Caki2 (cell line): ENCODE measurements at places on chromosomes 6 and 20. TPM values are rescaled to one million over a fixed set of nuclear protein-coding genes. Genes with fewer than 3 reads are reported as not detected.

DNA sequence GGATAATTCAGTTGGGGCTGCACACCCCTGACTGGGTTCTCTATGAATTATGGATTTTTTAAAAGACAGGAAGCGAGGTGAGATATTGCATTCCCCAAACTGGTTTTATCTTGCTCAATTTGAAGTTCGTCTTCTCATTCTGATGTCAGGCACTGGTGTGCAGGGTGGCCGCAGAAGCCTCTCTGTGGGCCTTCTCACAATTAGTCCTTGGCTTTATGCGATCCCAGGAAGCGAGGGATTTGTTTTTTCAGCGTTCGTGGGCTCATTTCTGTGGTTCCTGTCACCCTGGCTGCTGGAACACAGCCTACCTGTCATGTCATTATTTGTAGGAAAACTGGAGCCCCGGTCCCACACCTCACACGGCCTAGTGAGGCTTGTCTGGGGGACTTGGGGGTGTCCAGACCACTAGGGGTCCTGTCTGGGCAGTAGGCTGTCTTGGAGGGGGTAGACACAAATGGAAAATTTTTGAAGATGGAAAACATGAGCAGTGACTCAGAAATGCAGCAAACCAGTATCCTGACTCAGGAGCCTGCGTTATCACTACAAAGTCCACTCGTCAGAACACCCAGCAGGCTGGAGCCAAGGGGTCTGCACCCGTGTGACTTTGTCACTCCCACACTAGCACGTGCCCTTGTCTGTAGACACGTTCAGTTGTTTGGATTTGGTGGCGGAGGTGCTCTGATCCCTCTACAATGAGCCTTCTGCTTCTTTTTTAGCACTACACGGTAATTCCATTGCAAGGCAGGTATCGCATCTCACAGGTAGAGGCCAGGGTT lies 42.2 kb downstream of the GNAS-AS1 start:
- no peak for DNase-seq

DNA sequence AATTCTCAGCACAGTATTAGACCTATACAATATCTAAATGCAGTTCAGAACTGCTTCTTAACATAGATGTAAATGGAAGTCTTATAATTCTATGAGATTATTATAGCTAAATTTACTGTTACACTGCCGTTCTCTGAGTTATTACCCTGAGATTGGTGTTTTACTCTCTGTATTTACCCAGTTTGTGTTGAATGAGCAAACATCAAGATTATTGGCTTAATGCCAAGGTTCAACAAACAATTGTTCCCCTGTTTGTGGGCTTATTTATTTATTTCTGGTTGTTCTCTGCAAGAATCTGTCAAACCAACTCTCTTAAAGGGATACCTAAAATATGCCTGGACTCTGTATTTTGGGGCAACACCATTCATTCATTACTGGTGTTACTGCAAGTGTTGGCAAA lies 5.2 kb upstream of the STMND1 start:
- no peak for DNase-seq

The SPATS1 gene
- not detected in 2 replicates for total RNA-seq

The SLC44A4 gene
- total RNA-seq: 0.54 TPM in 1 of 2 replicates, not detected in the other

DNA sequence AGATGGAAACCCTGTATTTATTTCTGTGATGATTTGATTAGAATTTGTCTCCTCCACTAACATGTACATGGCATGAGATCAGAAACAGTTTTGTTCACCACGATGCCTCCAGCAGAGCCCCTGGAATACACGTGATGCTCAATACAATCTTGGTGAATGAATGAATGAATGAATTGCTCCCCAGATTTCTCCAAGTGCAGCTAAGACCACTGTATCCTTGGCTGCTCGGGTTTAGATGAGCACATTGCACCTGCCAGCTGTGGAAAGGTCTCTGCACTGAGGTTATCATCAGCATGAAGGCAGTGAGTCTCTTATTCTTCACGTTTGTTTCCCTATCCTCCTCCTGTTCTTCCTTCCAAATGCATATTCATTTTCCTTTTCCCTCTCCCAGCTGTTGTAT lies 17.9 kb downstream of the CASS4 start:
- DNase-seq: no peak

DNA sequence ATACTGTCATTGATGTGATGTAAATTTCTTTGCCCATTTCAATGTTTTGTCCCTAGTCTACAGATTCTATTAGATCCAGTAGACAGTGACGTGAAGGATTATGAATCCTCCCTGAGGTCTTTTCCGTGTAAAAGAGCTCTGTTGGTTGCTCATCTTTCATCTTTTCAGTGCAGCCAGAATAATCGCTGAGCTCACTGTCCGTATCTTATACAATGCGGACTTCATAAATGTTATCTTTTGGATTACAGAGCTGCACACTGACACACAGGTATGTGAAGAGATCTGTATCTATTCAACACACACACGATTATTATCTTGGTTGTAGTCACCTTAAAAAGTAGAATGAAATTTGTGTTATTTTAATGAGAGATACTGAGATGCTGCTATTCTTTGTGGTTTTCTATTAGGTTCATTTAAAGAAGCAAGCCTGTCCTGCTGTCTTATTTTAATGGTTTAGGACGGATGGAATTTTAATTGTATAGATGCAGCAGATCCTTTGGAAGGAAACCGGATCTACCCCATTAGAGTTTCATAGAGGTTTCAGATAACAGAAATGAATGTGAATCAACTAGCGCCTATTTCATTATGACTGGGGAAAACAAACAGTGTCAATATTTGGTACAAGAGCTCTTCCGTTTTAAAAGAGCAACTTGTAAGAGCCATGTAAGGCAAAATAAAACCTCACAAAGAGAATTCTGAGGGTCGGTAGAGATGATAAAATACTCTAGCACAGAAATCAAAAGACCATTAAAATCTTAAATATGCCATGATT lies 79.4 kb downstream of the BMP6 start:
- no peak for DNase-seq

DNA sequence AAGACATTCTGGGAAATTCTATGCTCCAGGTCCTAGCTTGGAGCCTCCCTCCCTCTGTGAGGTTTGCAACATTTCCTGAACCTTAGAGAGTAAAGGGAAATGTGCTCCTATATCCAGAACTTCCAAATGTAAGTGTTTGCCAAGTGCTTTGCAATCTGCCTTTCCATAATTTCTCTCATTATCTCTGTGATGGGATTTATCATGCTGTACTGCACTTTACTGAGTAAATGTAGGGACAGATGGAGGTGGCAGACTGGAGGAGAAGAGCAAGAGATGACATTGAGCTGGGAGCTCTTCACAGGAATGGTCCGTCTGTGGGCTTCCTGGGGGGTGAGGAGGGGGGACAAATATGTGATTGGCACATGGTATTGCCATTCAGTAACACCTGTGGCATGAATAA lies 184.3 kb downstream of the SOX4 start:
- DNase-seq: no peak

DNA sequence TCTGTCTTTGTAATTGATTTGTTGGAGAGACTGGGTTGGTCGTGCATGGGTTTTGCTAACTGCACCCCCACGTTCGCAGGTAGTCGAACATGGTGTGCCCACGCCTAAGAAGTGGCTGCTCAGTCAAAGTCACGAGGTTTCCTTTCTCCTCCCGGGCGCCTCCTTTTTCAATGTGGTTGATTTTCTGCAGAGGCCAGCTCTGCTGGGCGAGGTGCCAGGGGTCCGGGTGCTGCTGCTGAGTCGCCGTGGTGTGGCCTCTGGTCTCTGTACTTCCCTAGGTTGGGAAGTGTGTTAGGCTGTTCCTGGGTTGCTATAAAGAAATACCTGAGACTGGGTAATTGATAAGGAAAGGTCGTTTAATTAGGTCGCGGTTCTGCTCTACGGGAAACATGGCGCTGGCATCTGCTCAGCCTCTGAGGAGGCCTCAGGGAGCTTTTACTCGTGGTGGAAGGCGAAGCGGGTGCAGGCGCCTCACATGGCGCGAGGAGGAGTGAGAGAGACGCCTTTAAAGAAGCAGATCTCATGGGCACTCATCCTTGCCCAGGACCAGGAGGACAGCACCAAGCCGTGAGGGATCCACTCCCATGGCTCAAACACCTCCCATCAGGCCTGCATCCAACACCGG lies 14.1 kb downstream of the OSBPL2 start:
- DNase-seq: peak; percentile 37

DNA sequence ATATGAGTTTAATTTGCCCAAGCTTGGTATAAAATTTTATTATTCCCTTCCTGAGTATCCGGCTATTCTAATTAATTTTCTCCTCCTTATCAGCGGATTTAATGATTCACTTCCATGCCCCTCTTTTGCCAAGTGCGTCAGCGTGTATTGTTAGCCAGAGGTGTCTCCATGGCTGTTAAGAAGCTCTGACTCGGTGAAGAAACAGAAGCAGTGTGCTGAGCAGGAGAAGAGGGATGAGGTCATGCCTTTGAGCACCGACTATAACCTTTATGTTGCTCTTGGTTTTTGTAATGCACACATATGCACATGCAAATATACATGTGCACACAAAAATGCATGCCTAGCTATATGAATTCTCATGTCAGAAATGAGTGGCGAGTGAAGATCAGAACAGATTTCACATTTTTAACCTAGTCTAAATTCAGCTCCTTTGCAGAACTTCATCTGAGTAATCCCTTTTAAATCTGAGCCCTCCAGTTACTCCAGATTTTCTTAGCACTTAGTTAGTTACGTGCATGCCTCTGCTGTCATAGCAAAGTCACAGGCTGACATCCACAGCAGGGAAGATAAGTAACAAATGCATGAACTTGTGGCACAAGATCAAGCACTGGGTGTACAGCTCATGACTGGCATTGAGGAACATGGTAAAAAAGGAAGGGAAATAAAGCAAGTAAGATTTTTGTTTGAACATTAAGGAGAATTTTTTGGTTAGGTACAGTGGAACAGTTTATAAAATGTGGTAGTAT lies 24.3 kb downstream of the HTR1E start:
- DNase-seq: no peak

GRCh38 chr6:155530219-155530834 lies 74.7 kb upstream of the NOX3 start:
- peak; percentile 12 for DNase-seq

The C20orf141 gene
- total RNA-seq: not detected in 2 replicates

DNA sequence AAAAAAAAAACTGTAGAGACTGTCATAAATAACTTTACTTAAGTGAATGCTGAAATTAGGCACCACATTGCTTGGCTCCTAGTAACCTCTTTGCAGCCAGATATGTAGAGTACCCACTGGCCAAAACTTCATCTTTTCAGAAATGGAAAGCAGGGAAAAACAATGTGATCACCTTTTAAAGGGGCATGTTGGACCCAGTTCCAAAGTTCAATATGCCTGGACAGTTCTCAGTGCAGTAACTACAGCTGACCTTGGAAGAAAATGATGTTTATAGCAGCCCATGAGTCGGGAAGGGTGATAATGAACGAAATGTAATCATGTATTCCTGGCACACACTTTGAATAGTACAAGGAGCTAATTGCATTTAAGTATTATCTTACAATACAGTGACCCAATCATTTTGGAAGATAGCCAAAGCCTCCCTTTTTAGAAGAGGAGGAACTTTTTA lies 93.6 kb upstream of the TAB2 start:
- no peak for DNase-seq

DNA sequence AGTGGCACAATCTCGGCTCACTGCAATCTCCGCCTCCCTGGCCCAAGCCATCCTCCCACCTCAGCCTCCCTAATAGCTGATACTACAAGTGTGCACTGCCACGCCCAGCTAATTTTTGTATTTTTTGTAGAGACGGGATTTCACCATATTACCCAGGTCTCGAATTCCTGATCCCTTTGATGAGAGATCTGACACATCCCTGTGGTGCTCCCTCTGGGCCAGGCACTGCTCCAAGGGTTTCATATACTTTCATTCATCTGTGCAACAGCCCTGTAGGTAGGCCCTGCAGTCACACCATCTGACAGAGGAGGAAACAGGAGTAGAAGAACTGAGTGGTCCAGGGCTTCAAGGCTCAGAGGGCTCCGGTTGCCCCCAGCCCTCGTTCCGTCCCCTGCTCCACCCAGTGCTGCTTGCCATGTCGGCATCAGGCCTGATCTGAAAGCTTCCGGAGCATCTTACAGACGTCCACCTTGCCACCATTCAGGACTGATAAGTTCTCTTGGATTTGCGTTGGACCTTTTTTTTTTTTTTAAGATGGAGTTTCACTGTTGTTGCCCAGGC lies 3.3 kb downstream of the ZGPAT start:
- no peak for DNase-seq
